H9 (cell line): ENCODE measurements at places on chromosomes 6 and 20. TPM values are rescaled to one million over a fixed set of nuclear protein-coding genes. Genes with fewer than 3 reads are reported as not detected.

DNA sequence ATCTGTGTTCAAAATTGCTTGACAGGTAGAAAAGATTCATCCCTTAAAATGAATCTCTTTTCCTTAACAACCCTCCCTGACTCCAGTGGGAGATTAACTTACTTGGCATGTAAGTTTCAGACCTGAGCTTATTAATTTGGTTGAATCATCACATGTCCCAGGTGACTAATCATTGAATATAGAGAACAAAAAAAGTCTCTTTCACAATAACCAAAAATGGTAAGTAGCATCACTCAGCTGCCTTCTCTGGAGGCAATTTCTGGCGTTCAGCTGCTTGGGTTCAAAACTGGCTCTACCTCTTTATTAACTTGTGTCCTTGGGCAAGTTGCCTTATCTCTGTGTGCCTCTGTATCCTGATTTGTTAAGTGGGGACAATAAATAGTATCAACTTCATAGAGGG, 2.9 kb downstream of the C6orf141 start:
- no peak for DNase-seq

- no peak for DNase-seq
Observed at GRCh38 chr6:4908062-4908461, 95.8 kb downstream of the RPP40 start.

GRCh38 chr20:19274001-19274400, 61.6 kb downstream of the SLC24A3 start:
- DNase-seq = no peak

DNA sequence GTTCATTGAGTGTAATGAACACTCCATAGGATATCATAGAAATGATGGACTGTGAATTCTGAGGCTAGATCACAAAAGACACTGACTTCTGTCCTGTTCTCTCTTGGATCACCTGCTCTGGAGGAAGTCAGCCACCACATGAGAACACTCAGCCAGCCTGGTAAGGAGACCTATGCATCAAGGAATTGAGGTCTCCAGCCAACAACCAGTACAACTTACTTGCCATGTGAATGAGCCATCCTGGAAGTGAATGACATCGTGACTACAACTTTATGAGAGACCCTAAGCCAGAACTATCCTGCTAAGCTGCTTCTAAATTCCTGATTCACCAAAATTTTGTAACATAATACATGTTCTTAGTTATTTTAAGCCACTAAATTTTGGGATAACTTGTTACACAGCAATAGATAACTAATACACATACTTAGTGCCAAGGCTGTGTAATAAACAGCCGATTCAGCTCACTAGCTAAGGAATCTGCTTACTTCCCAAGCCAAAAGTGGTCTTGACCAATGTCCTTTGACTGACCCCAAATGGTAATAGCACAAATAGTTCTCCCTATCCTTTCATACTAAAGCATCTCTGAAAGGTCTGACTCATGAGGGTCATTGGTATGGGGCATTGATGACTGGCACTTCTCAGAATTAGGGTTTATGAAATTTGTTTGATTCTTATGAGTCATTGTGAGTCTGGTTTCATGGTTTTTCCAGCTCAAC, 6.9 kb upstream of the CTNNBL1 start:
- DNase-seq = no peak

- no peak for DNase-seq
Observed at GRCh38 chr6:155254139-155254538, 9.7 kb upstream of the CLDN20 start.

DNA sequence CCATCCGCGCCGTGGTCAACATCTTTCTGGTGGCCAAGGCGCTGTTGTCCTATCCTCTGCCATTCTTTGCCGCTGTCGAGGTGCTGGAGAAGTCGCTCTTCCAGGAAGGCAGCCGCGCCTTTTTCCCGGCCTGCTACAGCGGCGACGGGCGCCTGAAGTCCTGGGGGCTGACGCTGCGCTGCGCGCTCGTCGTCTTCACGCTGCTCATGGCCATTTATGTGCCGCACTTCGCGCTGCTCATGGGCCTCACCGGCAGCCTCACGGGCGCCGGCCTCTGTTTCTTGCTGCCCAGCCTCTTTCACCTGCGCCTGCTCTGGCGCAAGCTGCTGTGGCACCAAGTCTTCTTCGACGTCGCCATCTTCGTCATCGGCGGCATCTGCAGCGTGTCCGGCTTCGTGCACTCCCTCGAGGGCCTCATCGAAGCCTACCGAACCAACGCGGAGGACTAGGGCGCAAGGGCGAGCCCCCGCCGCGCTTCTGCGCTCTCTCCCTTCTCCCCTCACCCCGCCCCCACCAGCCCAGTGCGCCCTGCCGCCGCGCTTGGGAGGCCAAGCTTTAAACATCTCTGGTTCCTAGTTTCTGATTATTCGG, 4.0 kb downstream of the SLC32A1 start:
- DNase-seq = peak; percentile 66

Gene LST1
- not detected in 2 replicates for total RNA-seq

Gene CLPSL1
- total RNA-seq = not detected in 2 replicates

Gene PLCB4
- total RNA-seq = 8.4 and 10.1 TPM in 2 replicates
